GM13976 (cell line): ENCODE measurements at places on chromosomes 2 and 18.

DNA sequence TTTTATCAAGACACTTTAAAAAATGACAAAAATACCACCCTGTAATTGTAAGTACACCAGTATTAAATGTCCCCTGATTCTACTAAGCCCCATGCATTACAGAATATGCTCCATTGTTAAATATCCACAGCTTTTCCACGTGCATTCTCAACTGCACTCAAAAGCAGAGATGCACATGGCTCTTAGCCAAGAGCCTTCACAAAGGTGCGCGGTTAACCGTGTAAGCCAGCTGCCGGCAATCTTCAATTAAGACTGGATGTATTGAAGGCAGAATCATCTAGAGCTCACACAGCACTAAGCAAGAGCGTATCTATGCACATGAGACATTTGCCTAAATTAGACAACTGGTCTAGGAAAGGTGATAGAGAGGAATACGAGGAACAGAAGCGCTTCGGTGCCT is 278.3 kb downstream of the NAPG start:
- no peak for DNase-seq

- DNase-seq, result no peak
These were observed 1.6 kb upstream of the ROCK2 start for GRCh38 chr2:11346023-11346482.

DNA sequence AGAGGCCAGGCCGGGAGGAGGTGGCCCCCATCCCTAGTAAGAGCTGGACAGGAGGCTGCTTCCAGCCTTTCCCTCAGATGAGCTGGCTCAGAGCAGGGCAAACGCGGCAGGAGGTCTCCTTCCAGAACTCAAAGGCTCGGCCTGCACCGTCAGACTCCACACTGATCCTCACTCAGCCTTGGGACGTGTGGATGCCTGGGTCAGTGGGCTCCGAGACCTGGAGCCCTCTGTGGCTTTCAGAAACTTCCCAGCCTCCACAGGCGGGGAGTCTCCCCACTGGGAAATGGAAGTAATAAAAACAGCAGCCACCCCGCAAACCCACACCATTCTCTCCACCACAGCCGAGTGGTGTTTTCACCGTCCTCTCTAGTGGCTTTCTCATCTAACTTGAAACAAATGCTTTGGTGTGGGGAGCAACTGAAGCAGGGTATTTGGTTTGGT is 54.3 kb downstream of the INPP5D start:
- DNase-seq, result no peak

GRCh38 chr2:42742740-42743658 is 20.9 kb downstream of the OXER1 start:
- DNase-seq, result no peak

- no peak for DNase-seq
These were observed 18.2 kb downstream of the LYPD6B start for GRCh38 chr2:149056541-149057255.

GRCh38 chr2:10992023-10992791 is 80.5 kb downstream of the KCNF1 start:
- no peak for DNase-seq

DNA sequence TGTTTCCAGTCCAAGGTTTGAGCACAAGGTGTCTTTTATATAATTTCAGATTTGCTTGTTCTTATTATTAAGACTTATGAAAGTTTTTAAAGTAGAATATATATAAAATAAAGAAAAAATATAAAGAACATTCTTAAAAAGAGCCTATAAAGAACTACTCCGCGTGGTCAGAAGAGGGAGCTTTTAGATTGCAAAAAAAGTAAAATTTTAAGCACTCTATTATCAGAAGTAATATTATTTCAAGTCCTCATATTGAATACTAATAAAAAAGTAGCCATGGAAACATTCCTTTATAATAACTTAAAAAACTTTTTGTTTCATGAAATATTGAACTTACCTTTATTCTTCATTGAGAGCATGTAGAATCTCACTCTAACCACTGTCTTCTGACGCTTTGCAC is 51.4 kb downstream of the LINC00305 start:
- no peak for DNase-seq

DNA sequence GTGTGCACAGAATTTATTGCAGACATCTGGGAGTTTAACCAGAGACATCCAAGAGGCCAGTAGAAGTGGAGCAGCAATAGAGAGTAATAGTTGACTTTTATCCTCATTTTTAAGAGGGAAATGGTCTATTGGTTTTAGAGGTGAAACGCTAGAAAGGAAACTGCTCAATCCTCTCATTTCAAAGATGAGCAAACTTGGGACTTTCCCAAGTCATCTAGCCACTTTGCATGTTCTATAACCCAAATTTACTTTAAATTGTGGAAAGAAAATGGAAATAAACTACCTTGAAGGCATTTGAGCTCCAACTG is 601.7 kb downstream of the ARHGAP15 start:
- DNase-seq, result peak; percentile 16

GRCh38 chr18:35755369-35755768 is 173.8 kb downstream of the GALNT1 start:
- DNase-seq, result no peak

- DNase-seq, result no peak
These were observed 412.1 kb upstream of the CDH2 start for GRCh38 chr18:28588884-28589549.

GRCh38 chr2:11213975-11214374 is 58.7 kb downstream of the SLC66A3 start:
- DNase-seq, result no peak

DNA sequence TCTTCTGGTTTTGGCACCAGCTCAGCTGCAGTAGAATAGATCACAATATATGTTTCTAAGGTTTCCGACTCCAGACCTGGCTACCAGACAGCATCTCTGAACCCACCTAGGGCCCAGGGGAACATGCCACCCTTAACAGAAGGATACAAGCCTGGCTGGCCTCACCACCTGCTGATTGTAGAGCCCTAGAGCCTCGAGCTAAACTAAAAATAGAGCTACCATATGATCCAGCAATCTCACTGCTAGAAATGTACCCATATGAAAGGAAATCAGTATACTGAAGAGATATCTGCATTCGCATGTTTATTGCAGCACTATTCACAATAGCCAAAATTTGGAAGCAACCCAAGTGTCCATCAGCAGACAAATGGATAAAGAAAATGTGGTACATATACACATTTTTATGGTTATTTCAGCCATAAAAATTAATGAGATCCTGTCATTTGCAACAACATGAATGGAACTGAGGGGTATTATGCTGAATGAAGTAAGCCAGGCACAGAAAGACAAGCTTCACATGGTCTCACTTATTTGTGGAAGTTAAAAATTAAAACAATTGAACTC is 242.4 kb upstream of the SLC39A10 start:
- no peak for DNase-seq

DNA sequence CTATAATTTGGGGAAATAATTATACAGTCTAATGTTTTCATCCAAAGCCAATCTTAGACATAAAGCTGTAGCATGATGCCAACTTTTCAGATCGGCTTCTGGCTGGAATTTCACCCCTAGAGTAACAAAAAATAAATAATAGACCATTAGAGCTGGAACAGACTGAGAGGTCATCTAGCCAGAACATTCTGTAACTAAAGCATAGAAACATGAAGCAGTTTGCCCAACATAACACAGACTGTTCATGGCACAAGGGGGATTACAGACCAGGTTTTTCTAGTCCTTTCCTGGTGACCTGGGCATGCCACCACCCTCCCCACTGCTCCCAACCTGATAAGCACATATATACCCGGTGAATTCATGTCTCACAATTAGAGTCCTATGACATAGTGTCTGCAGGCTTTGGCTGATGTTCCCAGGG is 116.4 kb upstream of the PPP1CB start:
- no peak for DNase-seq

GRCh38 chr2:195472501-195473234 is 184.4 kb upstream of the SLC39A10 start:
- DNase-seq, result no peak

- no peak for DNase-seq
These were observed 68.3 kb upstream of the MRPS9 start for GRCh38 chr2:104969564-104969963.

DNA sequence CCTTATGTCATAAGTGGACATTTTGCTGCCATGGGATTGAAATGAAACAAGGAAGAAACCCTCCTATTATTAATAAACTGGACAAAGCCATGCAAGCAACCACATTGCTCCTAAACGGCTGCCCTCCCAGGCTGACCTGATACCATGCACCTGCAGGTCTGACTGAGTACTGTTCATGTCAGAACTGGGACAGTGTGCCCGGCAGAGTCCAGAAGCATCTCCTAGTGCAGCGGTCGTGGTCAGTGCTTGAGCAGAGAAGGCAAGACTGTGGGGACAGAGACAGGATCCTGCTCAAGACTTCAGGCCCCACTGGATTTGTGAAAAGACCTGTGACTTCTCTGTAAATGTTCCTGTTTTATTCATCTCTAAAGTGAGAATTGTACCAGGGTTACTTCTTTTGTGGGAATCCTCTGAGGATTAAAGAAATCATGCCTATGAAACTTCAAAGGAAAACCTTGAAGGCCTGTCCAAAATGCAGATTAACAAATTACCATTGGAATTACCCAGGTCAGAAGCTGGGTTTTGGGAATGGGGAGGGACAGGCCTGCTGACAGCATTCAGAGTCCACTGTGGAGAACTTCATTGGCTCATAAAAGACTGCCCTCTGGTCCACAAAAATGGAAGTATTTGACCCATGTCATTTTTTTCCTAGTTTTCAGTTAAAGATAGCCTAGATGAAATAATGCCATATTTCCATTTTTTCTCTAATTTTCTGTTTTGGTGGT is 13.9 kb downstream of the RNF144A start:
- no peak for DNase-seq

DNA sequence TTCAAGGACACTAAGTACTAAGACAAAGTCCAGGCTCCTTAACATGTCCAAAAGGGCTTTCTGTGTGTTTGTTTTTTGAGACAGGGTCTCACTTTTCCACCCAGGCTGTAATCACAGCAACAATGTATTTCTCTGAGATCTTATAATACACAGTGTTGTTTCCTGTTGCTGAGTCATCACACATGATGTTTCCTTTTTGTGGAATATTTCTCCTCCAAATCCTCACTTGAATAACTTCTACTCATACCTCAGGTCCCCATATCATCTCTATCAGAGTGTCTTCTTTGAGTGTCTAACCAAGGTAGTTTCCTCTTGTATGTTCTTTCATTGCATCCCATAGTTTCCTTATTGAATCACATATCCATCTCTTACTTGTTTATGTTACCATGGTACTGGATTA is 632.0 kb upstream of the PIK3C3 start:
- DNase-seq, result no peak

- no peak for DNase-seq
These were observed 54.0 kb downstream of the ERBB4 start for GRCh38 chr2:212484563-212485080.

DNA sequence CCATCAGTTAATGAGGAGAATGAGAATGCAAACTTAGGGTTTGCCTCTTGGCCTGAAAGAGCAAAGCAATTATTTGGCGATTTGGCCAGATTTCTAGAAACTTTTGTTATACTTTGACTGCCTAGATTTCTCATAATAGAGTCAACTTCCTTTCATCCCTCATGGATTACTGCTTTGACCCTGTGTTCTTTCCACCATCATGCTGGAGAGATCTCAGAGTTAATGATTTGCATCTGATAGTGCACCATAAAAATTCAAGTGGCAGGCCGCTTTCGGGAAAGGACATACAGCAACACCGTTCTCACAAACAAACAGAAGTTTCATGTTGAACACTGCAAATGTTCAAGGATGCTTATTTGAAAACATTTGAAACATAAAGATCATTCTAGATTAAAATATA is 143.7 kb upstream of the ZFP36L2 start:
- DNase-seq, result no peak

- no peak for DNase-seq
These were observed 4.2 kb downstream of the FZD5 start for GRCh38 chr2:207765547-207765946.

GRCh38 chr2:232476791-232477190 is 10.8 kb downstream of the ECEL1 start:
- DNase-seq, result no peak
